ENCODE measurements at places on chromosomes 13 and 19.

GRCh38 chr19:42313840-42314755, 989 bp downstream of the TMEM145 start:
- DNase-seq, result no peak

DNA sequence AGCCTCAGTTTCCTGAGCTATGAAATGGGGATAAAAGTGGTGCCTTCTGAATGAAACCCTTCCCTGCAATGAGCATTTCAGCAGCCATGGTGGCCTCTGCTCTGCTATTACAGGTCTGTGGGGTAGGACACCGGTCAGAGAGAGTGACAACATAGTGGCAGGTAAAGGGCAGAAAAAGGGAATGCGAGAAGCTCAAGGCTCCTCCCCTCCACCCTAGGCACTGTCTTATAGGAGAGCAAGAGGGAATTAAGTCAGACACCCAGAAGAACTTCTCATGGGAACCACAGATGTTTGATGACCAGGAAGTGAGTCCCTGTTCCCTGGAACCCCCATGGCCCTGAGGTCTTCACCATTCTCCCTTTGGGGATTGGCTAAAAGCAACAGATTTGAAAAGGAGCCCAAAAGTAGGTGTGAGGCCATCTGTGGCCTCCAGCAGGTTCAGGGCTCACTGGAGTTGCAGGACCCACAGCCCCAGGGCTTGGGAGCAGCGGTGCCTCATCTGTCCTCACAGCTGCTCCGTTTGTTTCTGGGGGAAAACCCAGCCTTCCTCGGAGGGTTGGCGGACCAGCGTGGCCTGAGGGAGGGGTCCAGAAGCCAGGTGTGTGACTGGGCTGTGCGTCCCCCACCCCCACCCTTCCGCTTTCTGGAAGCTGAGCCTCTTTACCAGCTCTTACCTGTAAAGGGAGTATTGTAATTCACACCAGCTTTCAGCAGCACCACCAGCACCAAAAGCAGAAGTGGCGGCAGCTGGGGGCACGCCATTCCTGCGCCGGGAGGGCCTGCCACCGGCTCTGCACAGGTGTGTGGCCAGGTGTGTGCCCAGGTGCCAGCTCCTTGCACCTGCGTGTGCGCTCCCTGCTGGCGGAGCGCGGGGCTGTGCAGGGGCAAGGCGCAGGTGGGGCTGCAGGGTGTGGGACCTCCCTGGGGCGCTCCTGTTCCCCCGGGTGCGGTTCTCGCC, 19.4 kb downstream of the IQCN start:
- no peak for DNase-seq

GRCh38 chr13:52158629-52159158, 703 bp downstream of the NEK3 start:
- no peak for DNase-seq

GRCh38 chr19:15378534-15379082, 979 bp downstream of the AKAP8 start:
- no peak for DNase-seq

DNA sequence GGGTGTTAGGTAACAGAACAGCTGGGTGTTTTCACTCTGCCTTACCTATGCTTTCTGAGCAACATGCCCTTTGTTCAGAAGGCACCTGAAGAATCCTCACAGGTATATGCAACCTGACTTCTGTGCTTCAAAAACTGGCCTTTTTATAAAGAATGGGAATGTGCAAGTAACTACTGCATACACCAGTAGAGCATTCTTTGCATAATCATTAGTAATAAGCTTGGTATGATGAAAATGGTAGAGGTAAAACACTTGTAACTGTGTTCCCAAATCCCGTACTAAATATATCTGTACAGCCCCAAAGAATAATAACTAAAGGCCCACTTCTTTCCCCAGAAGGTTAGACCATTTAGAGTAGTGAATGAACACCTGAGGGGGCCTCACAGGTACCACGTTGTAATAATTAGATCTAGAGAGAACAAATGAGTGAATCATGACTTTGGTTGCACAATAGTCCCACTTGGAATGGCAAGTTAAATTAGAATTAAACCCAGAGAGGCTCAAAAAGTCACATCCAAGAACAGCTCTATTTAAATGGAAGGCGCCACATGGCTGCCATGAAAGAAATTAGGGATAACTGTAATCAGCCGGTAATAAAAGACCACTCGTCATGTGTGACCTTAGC, 413.9 kb downstream of the KLF12 start:
- DNase-seq, result no peak

DNA sequence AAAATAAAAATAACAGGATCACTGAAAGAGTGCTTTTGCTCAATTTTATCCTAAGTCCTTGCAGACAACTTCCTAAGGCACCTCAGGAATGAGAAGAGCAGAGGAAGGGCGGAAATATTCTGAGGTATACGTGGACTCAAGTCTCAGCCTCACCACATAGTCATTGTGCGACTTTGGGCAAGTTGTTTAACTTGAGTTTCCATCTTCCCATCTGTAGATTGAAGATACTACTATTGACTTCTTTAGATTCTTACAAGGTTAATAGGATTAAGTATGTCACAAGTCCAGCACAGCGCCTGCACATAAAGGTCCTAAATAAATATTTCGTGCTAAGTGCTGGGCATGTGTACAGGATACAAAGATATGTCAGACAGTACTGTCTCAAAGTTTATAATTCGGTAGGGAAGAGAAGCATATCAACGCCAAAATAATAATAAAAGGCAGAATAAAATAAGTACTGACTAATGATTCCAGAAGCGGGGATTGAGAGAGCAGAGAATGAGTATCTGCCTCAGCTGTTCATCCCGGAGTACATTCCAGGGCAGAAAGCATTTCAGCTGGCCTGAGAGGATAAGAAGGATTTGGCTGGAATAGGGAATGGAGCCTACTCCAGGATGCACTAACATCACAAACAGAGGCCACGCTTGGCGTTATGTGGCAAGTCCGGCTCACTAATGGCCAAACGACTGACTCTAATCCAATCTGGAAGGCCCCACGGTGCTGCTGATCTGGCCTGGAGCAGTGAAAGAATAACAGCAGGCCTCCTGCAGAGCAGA, 139.7 kb downstream of the FLT1 start:
- DNase-seq, result no peak

GRCh38 chr13:100349594-100349993, 239.0 kb downstream of the GGACT start:
- no peak for DNase-seq

DNA sequence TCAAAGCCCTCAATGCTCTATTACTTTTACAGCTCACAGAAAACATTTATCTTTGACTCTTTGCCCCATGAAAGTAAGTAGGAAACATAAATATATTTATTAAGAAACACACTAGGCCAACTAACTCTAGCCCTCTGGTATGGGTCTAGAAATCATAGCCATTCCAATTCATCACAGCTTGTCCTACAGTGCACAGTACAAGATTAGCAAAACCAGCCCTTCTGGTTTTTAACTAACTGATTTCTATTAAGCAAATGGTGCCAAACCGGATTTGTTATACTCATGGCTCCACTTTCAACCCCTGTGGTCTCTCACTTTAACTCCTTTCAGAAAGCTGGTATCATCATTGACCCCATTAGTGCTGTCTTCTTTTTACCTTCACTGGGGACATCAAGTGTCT, 5.6 kb upstream of the LRRC63 start:
- DNase-seq, result no peak

GRCh38 chr19:45878043-45878794, 7.7 kb downstream of the IRF2BP1 start:
- DNase-seq, result no peak

DNA sequence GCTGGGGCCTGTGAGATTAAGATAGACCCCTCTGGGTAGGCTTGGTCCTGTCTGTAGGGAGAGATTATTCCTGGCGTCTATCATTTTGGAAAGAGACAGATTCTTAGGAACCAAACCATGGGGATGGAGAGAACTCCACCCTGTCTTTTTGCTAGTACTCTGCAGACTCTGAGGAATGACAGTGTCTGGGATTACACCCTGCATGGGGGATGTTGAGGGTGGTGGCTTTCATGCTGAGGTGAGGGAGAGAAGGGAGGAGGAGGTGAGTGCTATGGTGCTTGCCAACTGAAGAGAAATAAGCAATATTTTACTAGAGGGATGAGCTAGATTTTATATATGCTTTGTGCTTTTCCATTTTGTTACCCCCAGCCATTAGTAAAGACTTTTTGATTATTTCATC, 74.5 kb upstream of the PCDH8 start:
- no peak for DNase-seq

DNA sequence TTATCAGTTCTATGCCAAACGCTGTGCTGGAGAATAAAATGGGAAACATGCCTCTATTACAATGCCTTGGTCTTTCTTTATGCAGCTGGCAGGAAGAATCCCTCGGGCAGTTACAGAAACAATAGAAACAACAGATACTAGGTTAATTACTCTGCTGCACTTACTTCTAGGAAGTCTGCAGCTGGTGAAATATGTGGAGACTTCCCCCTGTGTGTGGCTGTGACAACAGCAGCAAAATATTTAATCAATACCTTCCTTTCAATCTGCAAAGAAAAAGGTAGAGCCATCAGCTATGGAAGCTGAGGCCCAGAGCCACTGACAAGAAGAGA, 9.9 kb downstream of the STOML3 start:
- DNase-seq, result no peak

DNA sequence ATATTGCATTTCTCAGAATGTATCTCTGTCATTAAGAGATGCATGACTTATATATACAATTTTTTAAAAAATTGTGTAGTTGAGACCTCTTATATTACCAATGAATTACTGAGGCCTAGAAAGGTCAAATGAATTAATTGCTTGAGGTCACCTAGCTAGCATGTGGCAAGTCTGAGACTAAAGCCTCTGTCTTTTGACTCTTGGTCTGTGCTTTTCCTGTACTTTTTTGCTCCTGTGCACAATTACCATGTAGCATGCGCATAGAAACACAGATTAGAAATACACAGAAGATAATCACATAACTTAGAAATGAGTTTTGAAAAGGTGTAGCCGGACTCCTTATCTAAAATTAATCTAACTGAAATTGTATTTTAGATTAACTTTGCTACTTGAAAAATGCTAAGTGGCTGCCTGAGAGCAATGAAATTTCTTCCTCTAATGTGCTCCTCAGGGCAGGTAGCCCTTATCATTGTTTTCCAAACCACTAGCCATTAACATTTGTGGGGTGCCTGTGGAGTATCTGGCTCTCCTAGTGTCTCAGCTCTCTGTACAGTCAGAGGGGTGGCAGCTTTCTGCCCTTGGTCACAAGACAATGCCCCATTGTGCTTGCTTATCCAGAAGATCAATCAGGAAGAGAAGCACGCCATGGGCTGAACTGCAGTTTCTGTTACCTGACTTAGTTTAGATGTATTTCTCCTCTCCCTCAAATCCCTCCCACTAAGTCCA, 119.6 kb downstream of the RFC3 start:
- no peak for DNase-seq

- DNase-seq, result no peak
Measured at GRCh38 chr13:95937714-95938320, 115.4 kb downstream of the UGGT2 start.

- DNase-seq, result no peak
Measured at GRCh38 chr19:45468159-45468651, 409 bp downstream of the FOSB start.

- DNase-seq, result no peak
Measured at GRCh38 chr19:16584248-16585093, 12.3 kb upstream of the SLC35E1 start.

GRCh38 chr13:28094306-28094705, 6.1 kb downstream of the FLT3 start:
- DNase-seq, result no peak

- no peak for DNase-seq
Measured at GRCh38 chr19:54207676-54207982, 7.0 kb downstream of the RPS9 start.

DNA sequence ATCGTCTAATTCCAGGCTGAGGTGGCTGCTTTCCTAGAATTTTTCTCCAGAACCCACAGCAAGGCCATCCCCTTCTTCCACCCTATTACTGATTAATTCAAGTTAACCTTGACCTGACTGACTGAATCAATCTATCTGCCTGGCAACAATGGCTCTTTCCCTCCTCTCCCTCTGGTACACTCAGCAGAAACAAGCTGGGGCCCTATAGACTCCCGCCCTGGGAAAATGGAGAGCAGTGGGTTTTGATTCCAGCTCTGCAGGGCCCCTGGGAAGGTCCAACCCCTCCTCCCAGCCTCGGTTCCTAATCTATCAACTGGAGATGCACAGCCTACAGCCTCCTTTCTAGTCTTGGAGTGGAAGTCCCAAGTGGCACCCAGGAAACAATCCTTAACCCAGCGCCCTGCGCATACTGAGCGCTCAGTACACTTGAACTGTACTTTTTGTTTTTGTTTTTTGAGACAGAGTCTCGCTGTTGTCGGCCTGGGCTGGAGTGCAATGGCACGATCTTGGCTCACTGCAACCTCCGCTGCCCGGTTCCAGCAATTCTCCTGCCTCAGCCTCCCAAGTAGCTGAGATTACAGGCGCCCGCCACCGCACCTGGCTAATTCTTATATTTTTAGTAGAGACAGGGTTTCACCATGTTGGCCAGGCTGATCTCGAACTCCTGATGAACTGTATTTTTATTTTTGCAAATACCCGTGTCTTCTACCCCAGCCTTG, 5.2 kb upstream of the C3 start:
- no peak for DNase-seq

GRCh38 chr13:81320516-81320915, 979.6 kb upstream of the SPRY2 start:
- DNase-seq, result no peak

GRCh38 chr13:52782471-52783448, 43.1 kb upstream of the CNMD start:
- DNase-seq, result no peak

DNA sequence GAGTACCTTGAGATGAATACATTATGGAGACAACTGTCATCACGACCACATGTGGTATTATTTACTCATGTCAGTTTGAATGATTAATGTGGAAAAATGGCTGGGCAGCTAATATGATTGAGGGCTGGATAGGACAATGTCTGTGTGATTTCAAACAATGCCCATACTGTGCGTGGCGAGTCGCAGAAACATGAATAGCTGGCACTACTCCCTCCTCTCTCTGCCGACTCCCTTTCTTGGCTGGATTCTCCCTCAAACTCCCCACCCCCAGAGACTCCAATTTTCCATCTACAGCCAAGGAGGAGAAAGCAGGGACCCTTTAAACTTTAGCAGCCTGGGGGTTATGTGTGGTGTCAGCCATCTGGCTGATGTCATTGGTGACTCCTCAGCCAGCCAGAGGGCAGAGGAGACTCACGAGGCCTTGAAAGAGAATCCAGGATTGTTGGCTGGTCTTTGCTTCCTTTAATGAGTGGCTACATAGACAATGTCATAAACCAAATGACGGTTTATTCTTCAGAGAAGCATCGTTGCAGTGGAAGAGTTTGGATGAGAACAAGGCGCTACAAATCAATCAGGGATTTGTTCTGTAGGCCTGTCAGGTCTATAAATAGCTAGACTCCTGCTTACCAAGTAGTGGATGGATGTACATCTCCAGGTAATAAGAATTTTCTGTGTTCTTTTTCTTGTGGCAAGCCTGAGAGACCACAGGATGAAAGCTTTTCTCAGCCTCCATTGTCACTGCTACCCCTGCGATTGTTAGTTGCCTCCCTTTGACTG, 165.6 kb downstream of the DLEU7 start:
- no peak for DNase-seq

GRCh38 chr19:55552206-55552605, 6.9 kb upstream of the SBK3 start:
- DNase-seq, result no peak
